DMS79 treated with DMSO at 0.1 percent for 48 hours (cell line): ENCODE measurements at places on chromosomes 2 and 18.

DNA sequence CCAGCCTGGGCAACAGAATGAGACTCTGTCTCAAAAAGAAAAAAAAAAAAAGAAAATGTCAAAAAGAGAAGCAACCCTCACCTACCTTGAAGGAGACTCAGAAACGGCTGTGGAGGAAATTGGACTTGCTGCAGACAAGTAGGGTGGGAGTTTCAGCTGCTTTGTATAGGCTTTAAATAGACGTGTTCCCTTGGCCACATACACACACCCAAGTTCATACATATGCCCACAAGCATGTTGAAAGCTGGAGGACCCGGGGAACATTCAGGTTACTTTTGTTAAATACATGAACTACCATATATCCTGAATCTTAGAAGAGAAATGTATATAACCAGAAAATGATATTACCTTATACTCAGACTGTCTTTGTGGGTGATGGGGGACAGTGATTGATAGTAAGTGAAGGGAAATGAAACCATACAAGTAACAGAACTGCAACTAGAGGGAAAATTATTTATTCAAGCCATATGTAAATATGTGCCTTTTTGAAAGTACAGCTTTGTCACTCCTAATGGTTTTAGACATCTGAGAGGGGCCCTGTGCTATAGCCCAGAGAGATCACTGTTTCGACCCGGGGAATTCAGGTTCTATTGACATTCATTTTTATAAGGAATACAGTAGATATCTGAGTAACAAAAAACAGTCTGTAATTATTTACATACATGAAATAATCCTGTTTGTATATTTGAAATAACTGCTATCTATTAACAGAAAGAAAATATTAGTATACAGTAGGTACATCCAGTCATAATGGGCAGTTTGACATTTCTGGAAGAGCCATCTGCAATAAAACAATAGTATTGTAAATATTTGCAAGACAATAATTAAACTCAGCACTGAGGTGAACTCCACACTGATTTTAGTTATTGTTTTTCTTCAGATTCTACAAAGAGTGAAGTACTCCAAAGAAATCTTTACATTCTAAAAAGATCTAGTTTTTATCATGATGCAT, 48.0 kb upstream of the TGIF1 start:
- no peak for DNase-seq

- DNase-seq = no peak
These were observed 17.9 kb upstream of the SLC9A4 start for GRCh38 chr2:102455061-102455670.

DNA sequence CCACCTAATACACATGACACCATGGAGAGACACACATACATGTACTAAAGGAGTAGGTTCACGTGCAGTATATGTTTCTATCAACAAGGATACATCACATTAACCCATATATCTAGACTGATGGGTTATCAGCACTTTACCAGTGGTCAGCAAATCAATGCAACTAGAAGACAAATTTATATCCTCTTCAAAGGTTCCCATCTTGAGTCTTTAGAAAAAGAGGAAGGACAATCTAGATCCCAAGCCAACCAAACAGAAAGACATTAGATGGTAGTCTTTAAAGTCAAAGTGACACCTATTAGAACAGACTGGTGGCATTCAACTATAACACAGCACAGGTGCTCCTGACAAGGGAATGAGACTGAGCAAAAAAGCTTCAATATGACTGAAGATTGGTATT, 13.8 kb upstream of the SERTAD2 start:
- no peak for DNase-seq

DNA sequence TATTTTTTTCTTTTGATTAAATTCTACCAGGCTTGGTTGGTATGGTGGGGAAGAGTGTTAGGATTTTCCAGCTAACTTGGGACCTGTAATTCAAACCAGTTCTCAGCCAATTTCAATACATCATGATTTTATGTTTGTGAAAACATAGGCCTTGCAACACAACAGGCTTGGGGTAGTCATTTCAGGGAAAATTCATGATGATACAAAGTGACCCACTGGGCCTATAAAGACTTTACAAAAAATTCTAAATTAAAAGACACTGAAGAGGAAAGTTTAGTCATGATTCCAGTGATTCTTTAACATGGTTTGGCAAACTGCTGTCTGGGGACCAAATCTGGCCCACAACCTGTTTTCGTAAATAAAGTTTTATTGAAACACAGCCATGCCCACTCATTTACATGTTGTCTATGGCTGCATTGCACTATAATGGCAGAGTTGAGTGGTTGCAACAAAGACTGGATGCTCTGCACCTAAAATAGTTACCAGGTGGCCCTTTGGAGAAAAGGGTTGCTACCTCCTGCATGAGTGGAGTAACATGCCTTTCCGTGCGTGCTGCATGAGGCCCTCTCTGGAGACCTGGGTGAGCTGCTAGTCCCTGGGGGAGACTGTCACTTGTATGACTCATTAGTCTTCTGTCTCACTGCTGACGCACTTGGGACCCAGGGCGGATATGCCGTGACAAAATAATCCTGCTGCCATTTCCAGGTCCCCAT, 73.6 kb downstream of the NPAS2 start:
- no peak for DNase-seq

DNA sequence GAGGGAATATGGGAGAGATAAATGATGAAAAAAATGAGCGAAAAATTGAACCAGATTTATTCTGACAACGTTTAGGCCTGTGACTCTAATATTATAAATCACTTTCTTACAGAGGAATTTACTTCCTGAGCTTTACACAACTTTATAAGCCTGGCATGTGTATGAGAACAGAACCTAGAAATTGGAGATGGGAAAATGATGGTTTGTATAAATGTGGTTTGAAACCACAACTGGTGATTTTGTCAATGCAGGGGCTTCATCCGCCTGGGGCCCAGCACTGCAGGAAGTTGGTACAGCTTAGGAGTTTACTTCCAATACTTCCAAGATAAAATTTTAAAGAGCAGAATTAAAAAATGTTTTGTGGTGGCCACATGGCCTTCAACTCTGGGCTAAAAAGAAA, 82.3 kb downstream of the VAPA start:
- DNase-seq = no peak

DNA sequence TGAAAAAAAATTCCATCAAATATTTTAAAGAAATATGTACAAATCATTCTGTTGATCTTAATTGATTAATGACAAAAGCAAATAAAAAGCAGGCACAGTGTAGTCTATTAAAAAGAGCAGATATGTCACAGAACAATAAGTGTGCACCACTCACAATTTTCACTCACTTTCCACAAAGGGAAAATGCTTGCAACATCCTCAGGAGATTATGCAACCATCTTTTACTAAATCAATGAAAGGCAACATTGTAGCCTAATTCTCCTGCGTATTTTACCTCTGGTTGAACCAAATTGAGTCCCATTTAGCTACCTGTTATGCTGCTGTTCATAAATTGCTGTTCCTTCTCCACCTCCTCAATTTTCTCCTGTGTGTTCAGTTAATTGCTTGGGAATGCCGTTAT, 1346.8 kb upstream of the PIK3C3 start:
- no peak for DNase-seq

DNA sequence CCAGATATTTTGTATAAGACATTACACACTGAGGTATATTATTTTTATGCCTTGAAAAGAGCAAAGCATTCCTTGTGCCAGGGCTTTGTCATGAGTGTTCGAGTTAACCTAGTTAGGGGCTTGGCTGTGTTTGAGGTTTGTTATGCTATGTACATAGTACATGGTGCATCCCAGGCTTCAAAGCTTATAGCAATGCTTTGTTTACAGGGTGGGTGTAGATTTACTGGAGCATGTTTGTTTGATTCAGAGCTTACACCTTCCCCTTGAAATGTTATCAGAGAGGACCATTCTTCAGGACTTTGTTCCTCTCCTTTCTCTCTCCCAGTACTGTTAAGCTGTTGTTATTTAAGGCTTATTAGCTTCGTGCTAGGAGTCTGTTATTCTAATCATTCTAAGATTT, 738.7 kb upstream of the LRRTM4 start:
- no peak for DNase-seq

- no peak for DNase-seq
These were observed 302.5 kb downstream of the NRXN1 start for GRCh38 chr2:50729306-50730049.

DNA sequence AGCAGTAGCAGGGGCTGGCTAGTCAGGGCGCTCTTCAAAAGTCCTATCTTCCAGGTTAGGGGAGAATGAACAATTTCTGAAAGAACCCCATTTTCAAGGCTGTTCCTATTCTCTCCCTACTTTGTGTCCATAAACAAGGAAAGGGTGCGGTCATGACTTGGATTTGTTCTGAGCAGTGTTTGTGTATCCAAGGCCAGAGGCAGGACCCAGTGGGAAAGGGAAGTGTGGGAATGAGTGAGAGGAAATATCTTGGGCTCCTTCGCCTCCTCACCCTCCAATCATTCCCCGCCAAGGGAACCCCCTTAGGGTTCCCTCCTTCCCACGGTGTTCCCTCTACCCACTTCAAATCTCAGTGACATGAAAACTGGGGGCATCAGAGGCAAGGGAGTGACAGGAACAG, 25.5 kb upstream of the SPTBN1 start:
- DNase-seq = no peak

- no peak for DNase-seq
These were observed 231.3 kb downstream of the BCL2 start for GRCh38 chr18:63088262-63088661.
